Activated T-helper 2 cell treated with anti-CD3 and anti-CD28 coated beads, Interferon-gamma antibody, Interleukin-2, Interleukin-4, amounts not matched to agents 10 μg/mL and 5 μg/mL and 100 μg/mL, durations not matched to agents 14 hours and 24 hours and 36 hours (primary cell): ENCODE measurements at places on chromosomes 5 and 9. TPM values are rescaled to one million over a fixed set of nuclear protein-coding genes. Genes with fewer than 3 reads are reported as not detected.

DNA sequence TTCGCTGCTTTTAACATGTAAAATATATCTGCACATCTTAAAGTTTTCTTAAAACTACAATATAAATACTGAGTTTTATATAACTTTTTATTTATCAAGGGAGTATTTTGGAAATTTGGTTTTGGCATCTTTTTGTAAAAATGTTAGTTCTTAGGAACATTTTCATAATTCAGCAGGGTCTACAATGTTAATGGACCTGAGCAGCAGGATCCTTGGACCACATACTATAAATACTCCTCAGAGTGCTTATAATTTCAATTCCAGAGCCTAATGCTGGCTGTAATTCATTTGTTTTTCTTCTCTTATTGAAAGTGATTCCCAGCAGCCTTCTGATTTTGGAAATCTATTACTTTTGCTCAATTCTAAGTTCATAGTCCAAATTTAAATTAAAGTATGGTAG lies 1216.2 kb downstream of the MAT2B start:
- no peak overlapping the region for H3K27ac ChIP-seq
- H3K27me3 ChIP-seq, result no peaks in the 10 kb centered on the region
- H3K36me3 ChIP-seq, result no peaks in the 10 kb centered on the region
- H3K4me1 ChIP-seq, result no peaks in the 10 kb centered on the region
- no peak for DNase-seq

- no peak overlapping the region for H3K27ac ChIP-seq
- peaks cover 20% of the 10 kb centered on the region for H3K27me3 ChIP-seq
- no peaks in the 10 kb centered on the region for H3K4me1 ChIP-seq
- no peak overlapping the region for H3K4me3 ChIP-seq
Measured at GRCh38 chr5:138583984-138584637, 8.9 kb upstream of the HSPA9 start.

DNA sequence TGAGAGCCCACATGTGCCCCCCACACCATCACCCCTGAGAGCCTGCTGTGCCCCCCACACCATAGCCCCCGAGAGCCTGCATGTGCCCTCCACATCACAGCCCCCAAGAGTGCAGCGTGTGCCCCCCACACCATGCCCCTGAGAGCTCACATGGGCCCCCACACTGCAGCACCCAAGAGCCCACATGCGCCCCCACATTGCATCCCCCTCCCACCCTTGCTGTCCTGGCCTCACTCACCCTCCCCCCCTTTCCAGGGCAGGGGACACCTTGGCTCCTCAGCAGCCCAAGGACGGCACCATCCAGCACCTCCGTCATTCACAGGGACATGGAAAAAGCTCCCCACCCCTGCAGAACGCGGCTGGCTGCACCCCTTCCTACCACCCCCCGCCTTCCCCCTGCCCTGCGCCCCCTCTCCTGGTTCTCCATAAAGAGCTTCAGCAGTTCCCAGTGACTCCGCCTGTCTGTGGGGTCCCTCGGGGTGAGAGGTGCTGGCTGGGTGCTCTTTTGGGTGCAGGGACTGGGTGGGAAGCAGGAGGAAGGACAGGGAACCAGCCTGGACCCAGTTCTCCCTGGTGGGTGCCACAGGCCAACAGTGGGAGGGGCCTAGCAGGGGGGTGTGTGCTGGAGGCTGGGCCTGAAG lies 5.0 kb downstream of the LCN1 start:
- DNase-seq, result no peak
- no peak overlapping the region for H3K4me3 ChIP-seq
- no peaks in the 10 kb centered on the region for H3K27me3 ChIP-seq
- H3K4me1 ChIP-seq, result no peaks in the 10 kb centered on the region

- no peak overlapping the region for H3K4me3 ChIP-seq
- no peaks in the 10 kb centered on the region for H3K4me1 ChIP-seq
- no peaks in the 10 kb centered on the region for H3K36me3 ChIP-seq
- H3K27me3 ChIP-seq, result no peaks in the 10 kb centered on the region
- no peak for DNase-seq
Measured at GRCh38 chr5:11075035-11075805, 314.2 kb upstream of the DAP start.

DNA sequence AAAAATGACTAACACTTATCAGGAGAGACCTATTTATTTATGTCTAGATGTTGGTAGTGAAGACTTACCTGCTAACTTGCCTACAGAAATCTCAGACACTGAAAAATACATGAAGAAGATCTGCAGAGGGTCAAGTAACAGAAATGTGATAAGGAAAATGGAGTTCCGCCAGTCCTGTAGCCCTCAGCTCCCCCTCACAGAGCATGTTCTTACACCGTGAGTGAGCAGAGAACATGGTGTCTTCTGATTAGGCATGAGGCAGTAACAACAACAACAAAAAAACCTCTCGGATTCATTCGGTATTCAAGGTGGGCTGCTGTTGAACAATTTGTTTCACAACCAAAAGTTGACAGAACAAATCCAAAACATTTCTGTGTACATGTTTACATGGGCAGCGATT lies 162.0 kb upstream of the SNX2 start:
- no peaks in the 10 kb centered on the region for H3K36me3 ChIP-seq
- no peaks in the 10 kb centered on the region for H3K4me1 ChIP-seq
- DNase-seq, result no peak
- no peaks in the 10 kb centered on the region for H3K27me3 ChIP-seq

Gene ADAMTS6
- total RNA-seq, result 1.4 and 1.7 TPM in 2 replicates

Gene TAF1L
- not detected in 2 replicates for total RNA-seq

GRCh38 chr9:99071313-99072039 lies 33.4 kb upstream of the TGFBR1 start:
- H3K4me1 ChIP-seq, result peaks cover 48% of the 10 kb centered on the region
- no peak overlapping the region for H3K4me3 ChIP-seq
- no peak overlapping the region for H3K27ac ChIP-seq
- no peaks in the 10 kb centered on the region for H3K27me3 ChIP-seq
- peaks cover 8% of the 10 kb centered on the region for H3K36me3 ChIP-seq

- DNase-seq, result no peak
- no peaks in the 10 kb centered on the region for H3K36me3 ChIP-seq
- no peak overlapping the region for H3K27ac ChIP-seq
- H3K4me1 ChIP-seq, result no peaks in the 10 kb centered on the region
- H3K4me3 ChIP-seq, result no peak overlapping the region
Measured at GRCh38 chr5:64437496-64437895, 68.3 kb upstream of the RGS7BP start.

DNA sequence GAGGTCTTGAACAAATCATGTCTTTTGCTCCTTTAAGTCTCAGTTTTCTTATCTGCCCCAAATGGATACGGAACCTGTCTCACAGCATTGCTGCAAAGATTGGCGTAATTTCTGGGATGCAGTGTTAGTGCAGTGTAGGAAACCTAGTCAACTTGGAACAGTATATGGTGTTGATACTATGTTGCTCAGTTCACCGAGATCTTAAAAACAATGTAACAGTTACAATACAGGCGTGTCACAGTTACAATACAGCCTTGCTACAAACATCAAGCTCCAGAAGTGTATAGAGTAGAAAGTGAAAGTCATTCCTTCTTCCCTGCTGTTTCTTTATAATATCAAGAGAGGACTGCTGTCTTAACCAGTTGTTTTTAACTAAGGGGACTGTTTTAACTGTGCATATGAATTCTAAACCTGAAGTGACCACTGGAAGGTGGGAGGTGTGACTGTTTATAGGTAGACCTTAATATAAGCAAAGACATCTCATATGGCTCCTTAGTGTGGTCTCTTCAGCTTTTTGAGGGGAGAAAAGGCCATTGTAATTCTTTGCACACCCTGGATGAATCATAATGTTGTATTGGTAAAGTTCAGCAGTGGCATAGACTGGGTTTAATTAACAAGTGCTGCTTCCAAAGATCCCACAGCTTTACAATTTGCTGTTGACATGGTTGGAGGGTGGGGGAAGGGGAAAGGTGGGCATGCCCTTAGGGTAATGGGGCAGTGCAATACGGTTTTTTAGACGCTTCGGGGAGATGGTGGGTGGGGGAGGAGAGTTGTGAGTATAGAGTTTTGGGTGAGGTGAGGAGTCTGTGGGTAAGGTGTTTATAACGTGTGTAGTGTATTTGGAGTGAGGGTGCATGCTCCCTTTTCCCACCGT lies 12.9 kb downstream of the PRRC2B start:
- peak overlapping the region; percentile 70 for H3K4me3 ChIP-seq
- H3K27ac ChIP-seq, result peak overlapping the region; percentile 77
- peaks cover 81% of the 10 kb centered on the region for H3K4me1 ChIP-seq
- H3K36me3 ChIP-seq, result peaks cover 30% of the 10 kb centered on the region
- no peaks in the 10 kb centered on the region for H3K27me3 ChIP-seq
- no peak for DNase-seq

GRCh38 chr5:173774271-173774761 lies 113.8 kb upstream of the CPEB4 start:
- H3K27ac ChIP-seq, result no peak overlapping the region
- DNase-seq, result no peak
- peaks cover 4% of the 10 kb centered on the region for H3K4me1 ChIP-seq
- H3K36me3 ChIP-seq, result no peaks in the 10 kb centered on the region
- H3K27me3 ChIP-seq, result no peaks in the 10 kb centered on the region
- no peak overlapping the region for H3K4me3 ChIP-seq

Gene IL12B
- not detected in 2 replicates for total RNA-seq

GRCh38 chr9:34454571-34455065 lies 3.8 kb downstream of the FAM219A start:
- H3K27ac ChIP-seq, result peak overlapping the region; percentile 41
- DNase-seq, result no peak
- H3K4me3 ChIP-seq, result peak overlapping the region; percentile 30
- H3K36me3 ChIP-seq, result no peaks in the 10 kb centered on the region
- peaks cover 5% of the 10 kb centered on the region for H3K27me3 ChIP-seq

- H3K36me3 ChIP-seq, result no peaks in the 10 kb centered on the region
- no peak overlapping the region for H3K4me3 ChIP-seq
- DNase-seq, result no peak
- H3K27ac ChIP-seq, result no peak overlapping the region
Measured at GRCh38 chr5:61619777-61620518, 287.9 kb downstream of the ZSWIM6 start.

Gene LCN6
- not detected in 2 replicates for total RNA-seq

Gene HCN1
- not detected in 2 replicates for total RNA-seq

DNA sequence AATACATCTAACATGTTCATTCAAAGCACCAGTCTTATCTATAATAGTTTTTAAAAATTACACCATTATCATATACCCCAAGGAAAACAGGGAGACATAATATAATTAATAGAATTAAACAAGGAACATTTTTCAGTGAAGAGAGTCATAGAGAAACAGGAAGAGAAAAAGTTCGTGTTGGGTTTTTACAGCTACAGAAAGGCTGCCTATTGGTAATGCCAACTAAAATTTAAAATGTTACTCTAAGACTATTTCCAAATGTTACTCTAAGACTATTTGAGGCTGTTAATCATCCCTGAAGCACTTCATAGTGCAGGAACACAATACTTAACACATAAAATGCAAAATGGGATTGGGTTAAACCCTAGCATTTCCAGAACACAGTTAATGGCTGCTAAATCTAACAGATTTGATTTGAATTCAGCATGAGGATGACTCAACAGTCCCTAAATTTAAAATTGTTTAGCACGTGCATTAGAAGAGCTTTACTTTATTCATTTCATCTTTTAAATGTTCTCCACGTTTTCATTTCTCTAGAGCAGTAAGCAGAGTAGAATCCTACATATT lies 54.5 kb downstream of the OXCT1 start:
- no peak overlapping the region for H3K4me3 ChIP-seq
- no peaks in the 10 kb centered on the region for H3K27me3 ChIP-seq
- DNase-seq, result no peak
- peaks cover 62% of the 10 kb centered on the region for H3K36me3 ChIP-seq
